ENCODE measurements at places on chromosomes 5 and 9.

DNA sequence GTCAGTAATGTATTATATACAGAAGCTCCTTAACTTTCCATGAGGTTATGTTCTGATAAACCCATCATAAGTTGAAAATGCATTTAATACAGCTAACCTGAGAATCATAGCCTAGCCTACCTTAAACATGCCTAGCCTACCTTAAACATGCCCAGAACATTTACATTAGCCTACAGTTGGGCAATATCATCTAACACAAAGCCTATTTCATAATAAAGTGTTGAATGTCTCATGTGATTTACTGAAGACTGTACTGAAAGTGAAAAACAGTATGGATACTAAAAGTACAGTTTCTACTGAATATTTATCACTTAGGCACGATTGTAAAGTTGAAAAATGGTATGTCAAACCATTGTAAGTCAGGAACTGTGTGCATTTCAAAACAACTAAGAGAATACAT is 1.6 kb downstream of the GM2A start:
- no peak for DNase-seq

DNA sequence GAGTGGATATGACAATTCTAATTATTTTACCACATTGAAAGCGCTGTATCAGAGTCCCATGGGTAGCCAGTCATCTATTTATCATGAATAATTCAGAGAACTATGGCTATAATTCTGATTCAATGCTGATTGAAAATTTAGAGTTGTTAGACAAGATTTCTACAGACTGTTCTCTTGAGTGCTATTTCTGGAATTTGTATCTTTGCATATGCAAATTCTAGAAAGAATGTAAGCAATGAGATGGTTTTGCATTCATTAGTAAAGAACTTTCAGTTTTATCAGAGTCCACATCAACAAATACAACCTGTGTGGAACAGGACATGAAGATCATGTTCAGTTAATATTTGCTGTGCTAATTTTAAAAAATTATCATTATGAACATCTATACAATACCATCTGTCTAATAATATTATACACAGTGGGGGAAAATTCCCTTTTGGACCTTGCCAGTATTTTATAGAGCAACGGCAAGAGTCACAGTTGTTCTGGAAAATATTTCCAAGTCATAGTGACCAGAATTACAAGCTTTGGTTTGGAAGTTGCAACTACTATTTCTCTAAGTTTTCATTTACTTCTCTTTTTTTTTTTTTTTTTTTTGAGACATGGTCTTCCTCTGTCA is 372.7 kb upstream of the PTGER4 start:
- no peak for DNase-seq

- no peak for DNase-seq
Observed at GRCh38 chr5:74648835-74649293, 8.3 kb upstream of the ENC1 start.

DNA sequence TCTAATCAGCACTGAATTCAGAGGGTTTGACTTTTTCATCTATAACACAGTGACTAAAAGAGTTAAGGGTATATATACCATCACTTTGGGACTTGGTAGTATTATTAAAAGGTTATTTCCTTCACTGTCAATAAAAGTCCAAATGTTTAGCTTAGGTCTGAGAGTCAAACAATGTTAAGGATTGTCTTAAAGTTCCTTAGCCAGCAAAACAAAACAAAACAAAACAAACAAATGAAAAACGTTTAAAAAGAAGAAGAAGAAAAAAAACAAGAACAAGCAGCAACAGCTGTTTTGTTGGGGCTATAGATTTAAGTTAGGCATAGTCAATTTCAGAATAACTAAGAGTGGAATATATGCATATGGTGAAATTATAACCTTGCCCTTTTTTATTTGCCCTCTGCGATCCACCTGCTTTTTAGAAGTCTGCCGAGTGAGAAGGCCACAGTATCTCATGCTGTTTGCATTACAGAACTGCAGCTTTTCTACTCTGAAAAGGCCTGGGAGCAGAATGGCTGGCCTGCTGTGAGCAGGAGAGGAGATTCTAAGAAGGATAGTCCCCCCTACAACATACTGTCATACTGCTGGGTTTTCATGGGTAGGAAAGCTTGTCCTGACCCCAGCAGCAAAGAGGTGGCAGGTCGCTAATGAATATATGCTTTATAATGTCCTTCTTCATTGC is 141.7 kb downstream of the NTRK2 start:
- no peak for DNase-seq

- DNase-seq = no peak
Observed at GRCh38 chr9:111730937-111731567, 63.7 kb downstream of the SHOC1 start.

GRCh38 chr5:109322694-109323093 is 87.1 kb downstream of the PJA2 start:
- no peak for DNase-seq

DNA sequence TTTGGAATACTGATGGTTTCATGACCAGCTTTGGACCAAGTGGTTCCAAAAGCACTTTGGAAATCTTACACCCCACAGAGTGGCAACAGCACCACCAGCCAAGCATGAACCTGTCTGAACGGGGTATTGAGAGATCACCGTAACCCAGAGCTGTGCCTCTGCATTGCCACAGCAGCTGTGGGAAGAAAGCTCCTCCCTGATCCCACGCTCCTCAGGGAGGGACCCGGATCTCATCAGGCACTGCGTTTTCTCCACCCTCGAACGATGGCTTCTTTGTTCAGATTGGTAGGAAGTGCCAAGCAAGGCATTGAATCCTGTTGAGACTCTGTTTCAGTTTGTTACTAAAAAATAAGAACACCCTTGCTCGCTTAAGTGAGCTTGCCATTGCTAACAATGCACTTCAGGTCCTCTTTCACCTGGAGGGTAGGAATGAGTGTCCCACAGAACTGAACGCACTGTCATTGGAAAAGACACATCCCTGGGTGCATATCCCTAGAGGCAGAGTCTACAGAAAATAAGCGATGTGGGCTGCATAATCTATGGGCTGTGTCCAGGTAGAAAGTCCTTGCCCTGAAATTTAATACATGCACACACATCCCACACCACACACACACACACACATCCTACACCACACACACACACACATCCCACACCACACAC is 118.0 kb upstream of the ICE1 start:
- no peak for DNase-seq

- DNase-seq = no peak
Observed at GRCh38 chr9:754150-754931, 87.2 kb upstream of the DMRT1 start.

- DNase-seq = no peak
Observed at GRCh38 chr5:167937635-167937998, 353.8 kb upstream of the WWC1 start.

DNA sequence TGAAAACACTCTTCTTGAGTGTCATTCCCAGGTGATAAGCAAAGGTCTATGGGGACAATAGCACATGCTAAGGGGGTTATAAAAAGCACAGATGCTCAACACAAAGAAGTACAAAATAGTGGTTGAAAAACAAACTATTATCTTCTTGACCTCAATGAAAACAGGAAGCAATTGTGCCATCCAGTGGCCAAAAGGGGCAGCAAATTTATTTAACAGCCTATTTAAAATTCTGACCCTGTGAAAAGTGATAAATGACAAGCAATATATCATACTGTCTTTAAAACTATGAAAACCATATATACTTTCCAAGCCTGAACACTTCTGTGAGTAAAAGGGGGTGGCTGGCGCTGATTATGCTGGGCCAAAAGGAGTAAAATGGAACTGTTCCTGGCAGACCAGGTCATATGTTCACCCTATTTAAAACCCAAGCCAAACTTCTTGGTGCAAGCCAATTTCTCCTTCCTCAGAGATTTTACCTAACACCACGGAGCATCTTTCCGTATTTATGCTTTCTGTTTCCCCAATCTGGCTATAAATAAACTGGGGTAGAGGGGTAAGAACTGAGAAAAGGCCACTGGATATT is 29.7 kb downstream of the TEX10 start:
- DNase-seq = no peak

GRCh38 chr5:104699438-104699837 is 1136.8 kb upstream of the NUDT12 start:
- DNase-seq = no peak

- no peak for DNase-seq
Observed at GRCh38 chr9:33318225-33318624, 27.9 kb downstream of the NFX1 start.

- DNase-seq = no peak
Observed at GRCh38 chr9:112034216-112034611, 137.6 kb downstream of the UGCG start.

DNA sequence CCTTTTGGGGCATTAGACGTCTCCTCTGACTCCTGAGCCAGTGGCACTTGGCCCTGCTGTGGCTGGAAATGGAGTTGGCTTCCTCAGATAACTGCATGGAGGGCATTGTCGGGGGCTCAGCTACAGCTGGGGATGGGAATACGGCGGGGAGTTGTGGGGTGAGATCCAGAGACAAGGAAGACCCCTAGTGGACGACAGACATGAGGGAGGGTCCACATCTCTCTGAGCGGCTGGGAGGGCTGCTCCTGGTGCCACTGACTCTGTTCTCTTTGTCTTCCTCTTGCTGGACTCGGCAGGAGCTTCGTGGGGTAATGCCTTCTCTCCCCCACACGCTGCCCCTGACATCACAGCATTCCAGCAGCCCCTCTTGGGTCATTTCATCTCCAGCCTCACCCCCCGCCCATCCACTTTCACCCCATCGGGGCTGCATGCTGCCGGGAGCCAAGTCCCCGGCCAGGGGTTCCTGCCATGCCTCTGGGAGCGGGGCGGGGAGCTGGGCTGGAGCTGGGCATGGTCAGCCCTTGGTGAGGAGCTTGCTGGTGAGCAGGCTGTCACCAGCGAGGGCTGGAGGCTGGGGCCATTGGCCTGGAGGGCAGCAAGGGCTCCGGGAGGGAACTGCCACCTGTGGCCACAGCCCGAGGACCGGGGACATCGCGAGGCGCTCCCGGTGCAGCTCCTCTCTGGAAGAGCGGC is 172.3 kb downstream of the CACNA1B start:
- DNase-seq = no peak

GRCh38 chr5:171678646-171679045 is 107.0 kb upstream of the SMIM23 start:
- DNase-seq = no peak

- DNase-seq = no peak
Observed at GRCh38 chr5:14665101-14665822, 744 bp downstream of the OTULIN start.

DNA sequence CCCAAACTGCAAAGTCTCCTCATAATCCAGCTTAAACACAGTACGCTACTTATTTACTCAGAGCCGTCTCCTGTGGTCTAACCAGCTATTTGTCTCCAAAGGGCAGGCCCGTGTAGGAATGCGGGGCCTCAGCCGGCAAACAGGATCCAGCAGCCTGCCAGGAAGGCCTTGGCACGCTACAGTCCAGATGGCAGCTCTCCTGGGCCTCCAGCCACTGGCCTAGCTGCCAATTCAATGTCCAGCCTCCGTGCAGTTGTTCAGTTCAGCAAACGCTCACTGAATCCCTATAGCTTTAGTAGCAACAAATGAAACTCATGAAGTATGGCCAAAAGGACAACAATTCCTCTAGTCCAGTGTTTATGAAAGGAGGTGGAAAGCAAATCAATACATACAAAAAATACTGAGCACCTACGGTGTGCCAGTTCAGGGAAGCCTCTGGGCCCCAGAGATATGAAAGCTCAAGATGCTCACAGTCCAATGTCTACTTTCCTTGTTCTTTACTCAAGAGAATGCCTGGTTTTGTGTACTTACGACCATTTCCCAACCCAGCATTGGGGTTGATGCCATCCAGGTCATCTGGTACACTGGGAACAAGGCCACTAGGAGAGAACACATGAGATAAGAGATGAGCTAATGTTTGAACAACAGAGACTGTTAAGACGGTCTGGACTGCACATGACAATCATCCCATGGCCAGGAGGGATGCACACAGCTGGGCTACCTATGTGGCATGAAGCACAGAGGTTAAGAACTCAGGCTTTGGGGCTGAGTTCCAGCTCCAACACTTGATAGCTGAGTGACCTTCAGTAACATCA is 8.3 kb downstream of the CDK5RAP2 start:
- no peak for DNase-seq

- DNase-seq = no peak
Observed at GRCh38 chr9:96270236-96270744, 31.7 kb downstream of the HSD17B3 start.

- DNase-seq = no peak
Observed at GRCh38 chr5:2989517-2989916, 238.0 kb upstream of the IRX2 start.

DNA sequence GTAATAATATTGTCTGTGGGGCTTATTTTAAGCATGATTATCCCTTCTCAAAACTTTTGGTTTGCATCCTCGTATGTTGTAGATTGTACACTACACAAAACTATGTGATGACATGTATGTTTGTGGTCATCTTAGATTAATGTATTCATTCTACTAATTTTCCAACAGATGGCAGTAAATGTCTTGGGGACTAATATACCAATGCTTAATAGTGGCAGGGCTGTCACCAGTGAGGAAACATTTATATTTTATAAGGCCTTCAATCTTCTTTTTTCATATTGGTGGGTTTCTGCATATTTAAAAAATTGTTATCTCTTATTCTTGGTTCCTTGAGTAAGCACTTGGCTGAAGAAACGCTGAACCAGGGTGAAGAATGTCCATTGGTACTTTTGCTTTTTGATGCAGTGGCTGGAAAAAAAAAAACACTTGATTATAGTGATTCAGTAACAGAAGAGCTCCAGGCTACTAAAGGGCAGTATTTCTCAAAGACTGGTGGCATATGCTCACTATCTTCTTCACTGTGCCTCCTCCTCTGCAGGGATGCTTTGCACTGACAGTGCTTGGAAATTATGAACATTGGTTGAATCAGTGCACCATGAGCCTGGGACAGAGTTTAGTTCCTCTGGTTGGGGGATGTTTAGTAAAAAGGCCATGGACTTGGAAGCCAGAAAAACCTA is 530.3 kb downstream of the RASEF start:
- no peak for DNase-seq

DNA sequence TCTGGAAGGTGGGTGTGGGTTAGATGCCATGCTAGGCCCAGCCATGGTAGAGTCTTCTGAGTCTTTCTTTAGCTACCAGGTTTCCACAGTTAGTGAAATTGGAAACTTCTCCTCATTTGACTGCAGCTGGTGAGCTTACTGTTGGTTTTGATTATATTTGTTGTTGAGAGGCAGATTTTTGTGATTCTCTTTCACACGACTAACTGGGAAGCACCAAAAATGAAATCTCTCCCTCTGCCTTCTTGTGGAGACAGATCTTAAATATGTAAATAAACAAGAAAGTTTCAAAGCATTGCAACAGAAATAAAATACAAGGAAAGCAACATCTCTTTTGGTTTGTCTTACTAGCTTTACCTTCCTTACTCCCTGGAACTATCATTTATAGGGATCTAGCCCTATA is 122.2 kb downstream of the CEMIP2 start:
- no peak for DNase-seq

DNA sequence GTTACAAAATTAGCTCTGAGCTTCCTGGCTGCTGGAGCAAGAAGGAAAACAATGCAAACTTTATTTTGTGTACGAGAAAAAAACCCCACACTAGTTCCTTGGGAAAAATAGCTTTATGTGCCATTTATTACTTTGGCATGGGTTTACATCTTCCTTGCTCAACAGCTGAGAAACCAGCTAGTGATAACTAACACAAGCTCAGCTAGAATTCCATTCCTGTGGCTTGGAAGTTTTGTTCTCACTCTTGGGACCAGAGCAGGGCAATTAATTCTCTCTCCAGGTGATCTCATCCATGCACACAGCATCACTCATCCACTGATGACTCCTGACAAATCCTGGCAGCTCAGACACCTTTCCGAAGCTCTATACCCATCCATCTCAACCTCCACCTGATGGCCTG is 104.1 kb downstream of the CRB2 start:
- DNase-seq = no peak

- DNase-seq = no peak
Observed at GRCh38 chr5:115415143-115415491, 118.7 kb upstream of the CCDC112 start.

Data from GM18507 (cell line).